GM12891 (cell line): ENCODE measurements at places on chromosomes 13 and 19.

DNA sequence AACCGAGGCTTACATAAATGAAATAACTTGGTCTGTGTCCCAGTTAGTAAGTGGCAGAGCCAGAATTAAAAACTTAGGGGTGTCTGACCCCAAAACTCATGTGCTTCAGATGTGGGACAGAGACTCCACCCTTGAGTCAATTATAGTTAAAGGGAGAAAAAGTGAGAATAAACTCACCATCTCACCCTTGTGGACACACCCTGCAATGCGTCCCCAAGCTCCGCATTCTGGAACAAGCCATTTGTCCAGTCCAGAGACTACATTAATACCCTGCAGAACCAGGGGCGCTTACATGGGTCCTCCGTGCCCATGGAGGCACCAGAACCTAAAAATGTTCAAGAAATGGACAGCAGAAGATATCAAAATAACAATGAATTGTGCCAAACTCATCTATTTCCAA is 207.0 kb upstream of the ZNF507 start:
- DNase-seq, result no peak

GRCh38 chr19:45767881-45768654 is 984 bp downstream of the SIX5 start:
- DNase-seq, result peak; percentile 64

DNA sequence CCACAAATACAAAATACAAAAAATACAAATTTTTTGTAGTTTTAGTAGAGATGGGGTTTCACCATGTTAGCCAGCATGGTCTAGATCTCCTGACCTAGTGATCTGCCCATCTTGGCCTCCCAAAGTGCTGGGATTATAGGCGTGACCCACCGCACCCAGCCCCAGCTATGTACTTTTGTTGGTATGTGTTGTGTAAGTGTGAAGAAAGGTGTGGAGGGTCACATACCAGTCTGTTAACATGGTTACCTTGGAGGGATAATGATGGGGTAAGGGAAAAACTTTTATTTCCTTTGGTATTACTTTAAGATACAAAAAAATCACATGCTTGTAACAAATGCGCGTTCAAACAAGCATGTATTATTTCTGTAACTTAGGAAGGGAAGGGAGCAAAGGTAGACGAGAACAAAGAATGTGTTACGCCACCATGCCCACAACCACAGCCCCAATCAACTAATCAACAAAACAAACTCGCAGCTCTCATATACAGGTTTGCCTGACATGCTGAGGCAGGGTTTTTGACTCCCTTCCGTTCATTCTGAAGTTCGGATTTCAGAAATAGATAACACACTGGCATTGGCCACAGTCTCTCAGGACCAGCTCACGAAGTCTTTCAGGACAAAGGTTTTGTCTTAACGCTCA is 13.5 kb upstream of the VWA8 start:
- DNase-seq, result no peak

DNA sequence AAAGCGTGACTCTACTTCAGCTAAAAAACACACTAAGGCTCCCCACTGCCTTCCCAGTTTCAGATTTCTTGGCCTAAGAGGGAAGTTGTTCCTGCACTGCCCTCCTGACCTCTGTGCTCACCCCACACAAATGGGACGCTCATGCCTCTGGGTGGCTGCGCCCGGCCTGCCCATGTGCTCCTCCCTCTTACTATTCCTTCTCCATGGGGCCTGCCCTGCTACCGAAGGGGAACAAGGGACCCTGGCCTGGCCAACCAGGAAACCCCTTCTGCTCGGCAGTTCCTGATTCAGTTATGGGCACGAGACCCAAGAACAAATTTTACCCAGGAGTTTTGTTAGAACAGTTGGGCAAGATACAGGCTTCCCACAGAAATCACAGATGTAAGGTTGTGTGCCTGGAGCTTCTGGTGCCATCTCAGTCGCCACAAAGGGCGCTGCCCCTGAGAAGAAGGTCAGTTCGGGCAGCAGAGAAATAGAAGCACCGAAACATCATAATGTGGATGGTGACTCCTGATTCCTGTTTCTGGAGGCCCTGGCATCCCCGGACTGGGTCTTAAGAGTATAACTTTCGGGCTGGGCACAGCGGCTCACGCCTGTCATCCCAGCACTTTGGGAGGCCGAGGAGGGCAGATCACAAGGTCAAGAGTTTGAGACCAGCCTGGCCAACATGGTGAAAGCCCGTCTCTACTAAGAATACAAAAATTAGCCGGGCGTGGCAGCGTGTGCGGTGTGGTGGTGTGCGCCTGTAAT is 5.4 kb upstream of the PLPP2 start:
- no peak for DNase-seq

DNA sequence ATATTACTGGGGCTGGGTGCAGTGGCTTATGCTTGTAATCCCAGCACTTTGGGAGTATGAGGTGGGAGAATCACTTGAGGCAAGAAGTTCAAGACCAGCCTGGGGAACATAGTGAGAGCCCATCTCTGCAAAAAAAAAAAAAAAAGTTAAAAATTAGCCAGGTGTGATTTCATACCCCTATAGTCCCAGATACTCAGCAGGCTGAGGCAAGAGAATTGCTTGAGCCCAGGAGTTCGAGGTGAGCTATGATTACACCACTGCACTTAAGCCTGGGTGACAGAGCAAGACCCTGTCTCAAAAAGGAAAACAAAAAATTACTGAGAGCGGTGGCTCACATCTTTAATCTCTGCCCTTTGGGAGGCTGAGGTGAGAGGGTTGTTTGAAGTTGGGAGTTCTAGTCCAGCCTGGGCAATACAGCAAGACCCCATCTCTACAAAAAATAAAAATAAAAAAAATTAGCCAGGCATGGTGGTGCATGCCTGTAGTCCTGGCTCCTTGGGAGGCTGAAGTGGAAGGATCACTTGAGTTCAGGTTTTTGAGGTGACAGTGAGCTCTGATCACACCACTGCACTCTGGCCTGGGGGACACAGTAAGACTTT is 87.5 kb downstream of the ZMYM2 start:
- no peak for DNase-seq

- no peak for DNase-seq
Measured at GRCh38 chr19:6070720-6071485, 39.4 kb downstream of the RFX2 start.

GRCh38 chr19:49534632-49535385 is 7.0 kb downstream of the RCN3 start:
- no peak for DNase-seq

- DNase-seq, result no peak
Measured at GRCh38 chr13:80131204-80131603, 209.7 kb downstream of the SPRY2 start.

DNA sequence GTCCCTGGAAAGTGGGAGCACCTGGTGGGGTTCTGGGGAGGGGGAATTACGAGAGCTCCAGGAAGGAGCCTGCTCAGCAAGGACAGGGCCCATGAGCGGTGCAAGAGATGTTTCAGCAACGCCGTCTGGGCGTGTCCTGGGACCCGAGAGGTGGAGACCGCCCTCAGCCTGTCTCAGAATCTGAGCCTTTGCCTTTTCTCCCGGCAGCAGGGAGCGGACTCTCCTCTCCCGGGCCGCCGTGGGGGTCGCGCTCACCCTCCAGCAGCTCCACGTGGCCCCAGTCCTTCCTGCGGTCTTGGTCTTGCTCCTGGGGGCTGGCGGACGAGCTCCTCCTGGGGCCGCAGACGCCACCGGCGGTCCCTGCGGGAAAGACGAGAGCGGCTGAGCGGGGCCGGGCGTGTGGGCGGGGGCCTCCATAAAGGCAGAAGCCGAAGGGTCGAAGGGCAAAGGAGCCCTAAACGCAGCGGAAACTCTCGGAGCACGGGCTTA is 714 bp downstream of the POLRMT start:
- peak; percentile 83 for DNase-seq
